WTC11 (cell line): ENCODE measurements at places on chromosomes 11 and 22.
A peak's percentile ranks its signal among the peaks of the same experiment; 100 is the strongest.

- peaks cover 12% of the 10 kb centered on the region; the same call in 1 of the 2 replicates for H3K27me3 ChIP-seq
- H3K4me3 ChIP-seq: peak overlapping the region; percentile 33
- peak; percentile 90 for DNase-seq
- peaks cover 18% of the 10 kb centered on the region for H3K4me1 ChIP-seq
- H3K27ac ChIP-seq: no peak overlapping the region; the same call in none of the 2 replicates
Observed at GRCh38 chr22:43867839-43868635, 5.7 kb upstream of the SULT4A1 start.

GRCh38 chr22:45594123-45594941 lies 77.3 kb upstream of the ATXN10 start:
- no peaks in the 10 kb centered on the region for H3K4me1 ChIP-seq
- no peak overlapping the region for H3K4me3 ChIP-seq
- no peaks in the 10 kb centered on the region for H3K27me3 ChIP-seq
- no peak overlapping the region for H3K27ac ChIP-seq
- H3K36me3 ChIP-seq: peaks cover 15% of the 10 kb centered on the region
- no peak for DNase-seq

DNA sequence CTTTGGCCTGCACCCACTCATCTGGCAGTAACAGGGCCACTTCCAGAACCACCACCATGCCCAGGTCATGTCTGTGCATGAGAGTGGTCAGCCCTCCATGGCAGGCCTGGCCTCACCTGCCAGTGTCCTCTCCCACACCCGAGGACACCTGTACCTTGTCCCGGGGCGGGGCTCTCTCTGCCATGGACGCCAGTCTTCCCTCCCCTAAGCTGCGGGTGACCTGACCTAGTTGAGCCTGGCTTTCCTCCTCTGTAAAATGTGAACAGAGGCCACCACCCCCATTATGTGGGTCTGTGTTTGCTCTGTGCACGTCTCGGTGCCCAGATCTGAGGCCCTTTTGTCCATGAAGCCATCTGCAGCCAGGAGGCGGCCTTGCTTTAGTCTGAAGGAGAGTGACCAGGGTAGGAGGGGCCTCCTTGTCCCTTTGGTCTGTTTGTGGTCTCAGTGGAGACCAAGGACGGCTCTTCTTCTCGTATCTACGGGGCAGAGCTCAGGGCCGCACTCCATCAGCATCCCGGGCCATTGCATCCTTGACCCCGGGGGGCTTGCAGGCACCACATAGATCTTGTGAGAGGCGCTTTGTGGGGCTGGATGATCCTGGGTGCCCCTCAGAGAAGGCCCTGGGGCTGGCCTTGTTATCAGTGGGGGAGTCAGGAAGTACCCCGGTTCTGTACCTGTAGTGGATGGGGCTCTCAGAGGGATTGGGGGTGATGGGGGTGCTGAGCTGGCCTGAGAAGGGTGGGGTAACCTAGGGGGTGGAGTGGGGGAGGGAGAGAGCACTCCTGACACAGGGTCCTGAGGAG lies 121.6 kb downstream of the KCNQ1 start:
- H3K4me3 ChIP-seq: no peak overlapping the region
- H3K27ac ChIP-seq: no peak overlapping the region
- H3K27me3 ChIP-seq: peaks cover 76% of the 10 kb centered on the region
- no peak for DNase-seq

- H3K4me1 ChIP-seq: peaks cover 72% of the 10 kb centered on the region
- peaks cover 3% of the 10 kb centered on the region for H3K36me3 ChIP-seq
- H3K27ac ChIP-seq: no peak overlapping the region
- H3K4me3 ChIP-seq: no peak overlapping the region
Observed at GRCh38 chr22:35981900-35982299, 46.7 kb downstream of the RBFOX2 start.

DNA sequence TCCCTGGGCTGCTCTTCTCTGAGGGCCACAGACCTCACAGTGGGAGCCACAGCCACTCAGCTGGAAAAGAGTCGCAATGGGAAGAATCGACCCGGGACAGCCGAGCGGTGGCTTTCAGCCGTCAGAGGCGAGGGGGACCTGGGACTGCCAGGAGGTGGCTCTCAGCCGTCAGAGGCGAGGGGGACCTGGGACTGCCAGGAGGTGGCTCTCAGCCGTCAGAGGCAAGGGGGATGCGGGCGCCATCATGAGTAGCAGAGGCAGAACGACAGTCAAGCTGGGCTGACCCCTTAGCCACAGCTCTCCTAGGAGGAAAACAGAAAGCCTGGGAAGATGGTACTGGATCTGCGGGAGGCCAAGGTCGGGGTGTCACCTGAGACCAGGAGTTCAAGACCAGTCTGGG lies 14.9 kb upstream of the MUC2 start:
- DNase-seq: peak; percentile 51
- H3K36me3 ChIP-seq: peaks cover 3% of the 10 kb centered on the region; the same call in 1 of the 2 replicates
- no peak overlapping the region for H3K4me3 ChIP-seq

DNA sequence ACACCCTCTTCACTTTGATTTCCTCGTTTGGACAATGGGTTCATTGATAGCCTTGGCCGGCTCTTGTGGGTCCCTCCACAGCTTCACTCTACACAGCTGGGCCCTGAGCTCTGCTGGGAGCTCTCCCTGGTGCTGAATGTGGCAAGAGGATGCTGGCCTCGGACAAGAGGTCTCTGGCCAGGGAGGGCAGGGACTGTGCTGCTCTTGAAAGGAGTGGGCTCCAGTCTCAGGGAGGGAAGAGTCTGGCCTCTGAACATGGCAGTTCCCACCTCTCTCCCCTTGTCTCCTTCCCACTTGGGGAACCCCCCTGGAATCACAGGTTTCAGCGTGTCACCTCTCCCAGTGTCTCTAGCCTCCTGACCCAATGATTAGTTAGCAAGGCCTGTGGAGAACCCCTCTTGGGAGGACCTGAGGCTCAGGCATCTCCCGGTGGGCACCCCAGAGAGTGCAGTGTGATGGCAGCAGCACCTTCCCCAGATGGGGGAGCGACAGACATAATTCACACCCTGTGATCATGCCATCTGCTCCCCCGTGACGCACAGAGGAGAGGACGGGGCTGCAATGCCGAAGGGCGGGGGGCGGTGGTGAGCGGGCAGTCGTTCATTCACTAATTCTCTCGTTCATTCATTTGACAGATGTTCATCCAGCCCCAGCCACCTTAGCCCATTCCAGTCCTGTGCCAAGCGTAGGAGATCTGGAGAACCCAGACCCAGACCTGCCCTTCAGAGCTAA lies 2.8 kb upstream of the CABP7 start:
- peak; percentile 89 for DNase-seq
- H3K27me3 ChIP-seq: peaks cover 50% of the 10 kb centered on the region
- peaks cover 3% of the 10 kb centered on the region; the same call in 1 of the 2 replicates for H3K4me1 ChIP-seq
- no peak overlapping the region for H3K4me3 ChIP-seq

- no peak overlapping the region for H3K27ac ChIP-seq
- H3K27me3 ChIP-seq: no peaks in the 10 kb centered on the region
- no peak for DNase-seq
Observed at GRCh38 chr22:48536541-48537342, 1290.9 kb downstream of the BRD1 start.

- peaks cover 20% of the 10 kb centered on the region for H3K27me3 ChIP-seq
- H3K36me3 ChIP-seq: peaks cover 34% of the 10 kb centered on the region
Observed at GRCh38 chr11:69518081-69518950, 36.9 kb downstream of the LINC01488 start.

- no peaks in the 10 kb centered on the region for H3K4me1 ChIP-seq
- H3K36me3 ChIP-seq: peaks cover 48% of the 10 kb centered on the region
- H3K4me3 ChIP-seq: no peak overlapping the region
- H3K27ac ChIP-seq: no peak overlapping the region
Observed at GRCh38 chr11:37712251-37712650, 1114.2 kb upstream of the RAG2 start.

- H3K27me3 ChIP-seq: no peaks in the 10 kb centered on the region
- peaks cover 6% of the 10 kb centered on the region; the same call in 1 of the 2 replicates for H3K36me3 ChIP-seq
- DNase-seq: no peak
- no peak overlapping the region for H3K27ac ChIP-seq
- H3K4me3 ChIP-seq: no peak overlapping the region
Observed at GRCh38 chr11:36233204-36233603, 56.0 kb downstream of the COMMD9 start.

DNA sequence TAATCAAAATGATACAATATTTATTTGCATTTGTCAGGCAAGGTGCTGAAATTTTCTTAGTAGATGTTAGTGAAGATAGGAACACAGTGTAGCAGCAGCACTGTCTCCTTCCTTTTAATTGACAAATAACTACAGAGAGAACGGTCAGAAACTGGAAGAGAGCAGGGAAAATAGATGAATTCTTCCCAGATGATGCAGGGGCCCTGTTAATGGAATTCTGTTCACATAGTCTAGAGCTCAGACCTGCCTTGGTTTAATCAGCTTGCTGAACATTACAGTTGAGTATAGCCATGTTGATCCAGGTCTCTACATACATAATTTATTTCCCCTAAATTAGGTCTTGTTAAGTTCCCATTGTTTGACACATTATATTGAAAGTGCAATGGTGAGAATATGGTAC lies 127.4 kb downstream of the SLC17A6 start:
- H3K4me3 ChIP-seq: no peak overlapping the region
- no peaks in the 10 kb centered on the region for H3K4me1 ChIP-seq
- no peak for DNase-seq
- H3K36me3 ChIP-seq: no peaks in the 10 kb centered on the region

DNA sequence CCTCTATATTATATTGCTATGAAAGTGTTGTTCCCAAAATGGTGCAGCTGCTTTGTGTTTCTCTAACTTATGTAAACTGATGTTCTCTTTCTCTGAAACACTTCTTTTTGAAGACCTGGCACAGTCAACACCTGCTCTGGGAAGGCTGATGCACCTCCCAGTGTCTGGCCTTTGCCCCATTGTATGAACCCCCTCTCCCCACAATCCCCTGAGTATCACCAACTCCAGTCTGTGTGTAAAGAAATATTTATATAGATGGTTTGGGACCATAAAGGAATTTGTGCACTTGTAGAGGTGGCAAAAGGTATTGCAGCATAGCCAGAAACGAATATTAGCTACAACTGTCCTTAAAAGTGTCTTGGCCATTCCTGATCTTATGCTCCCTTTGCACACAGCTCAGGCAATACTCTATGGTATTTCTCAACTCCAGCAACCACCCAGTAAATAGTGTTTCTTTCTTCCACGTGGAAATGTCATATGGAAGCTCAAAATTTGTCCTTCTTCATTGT lies 365.2 kb upstream of the DDI1 start:
- H3K27me3 ChIP-seq: no peaks in the 10 kb centered on the region
- no peaks in the 10 kb centered on the region for H3K36me3 ChIP-seq
- no peak overlapping the region for H3K4me3 ChIP-seq
- no peak for DNase-seq
- H3K27ac ChIP-seq: no peak overlapping the region

DNA sequence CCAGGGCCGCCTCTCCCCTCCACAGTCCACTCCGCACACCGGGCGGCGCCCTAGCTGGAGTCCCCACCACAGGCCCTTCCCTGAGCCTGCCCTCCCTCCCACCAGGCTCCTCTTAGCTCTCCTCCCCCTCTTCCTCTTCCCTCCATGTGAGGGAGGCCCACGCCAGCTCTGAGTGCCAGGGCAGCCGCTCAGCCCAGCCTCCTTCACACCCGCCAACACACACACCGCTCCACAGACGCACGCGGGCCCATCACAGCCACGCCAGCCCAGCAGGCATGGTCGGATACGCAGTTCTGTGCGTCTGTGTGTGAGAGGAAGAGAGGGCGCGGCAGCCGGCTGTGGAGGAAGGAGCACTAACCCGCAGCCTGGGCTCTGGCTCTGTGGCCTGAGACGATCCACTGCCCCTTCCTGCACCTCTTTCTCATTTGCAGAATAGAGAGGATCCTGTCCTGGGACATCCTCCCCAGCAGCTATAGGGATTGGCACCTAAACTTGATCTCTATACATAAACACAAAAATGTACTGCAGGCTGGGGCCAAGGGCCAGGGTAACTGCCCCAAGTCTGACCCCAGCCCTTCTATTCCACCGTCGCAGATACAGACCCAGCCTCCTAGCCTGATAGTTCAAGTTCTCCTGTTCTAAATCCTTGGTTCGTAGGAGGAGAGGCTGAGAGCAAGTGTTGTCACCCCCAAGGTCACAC lies 3.5 kb downstream of the CHRM4 start:
- DNase-seq: no peak
- peaks cover 36% of the 10 kb centered on the region for H3K4me1 ChIP-seq
- no peak overlapping the region for H3K27ac ChIP-seq
- no peak overlapping the region for H3K4me3 ChIP-seq
- H3K36me3 ChIP-seq: no peaks in the 10 kb centered on the region

DNA sequence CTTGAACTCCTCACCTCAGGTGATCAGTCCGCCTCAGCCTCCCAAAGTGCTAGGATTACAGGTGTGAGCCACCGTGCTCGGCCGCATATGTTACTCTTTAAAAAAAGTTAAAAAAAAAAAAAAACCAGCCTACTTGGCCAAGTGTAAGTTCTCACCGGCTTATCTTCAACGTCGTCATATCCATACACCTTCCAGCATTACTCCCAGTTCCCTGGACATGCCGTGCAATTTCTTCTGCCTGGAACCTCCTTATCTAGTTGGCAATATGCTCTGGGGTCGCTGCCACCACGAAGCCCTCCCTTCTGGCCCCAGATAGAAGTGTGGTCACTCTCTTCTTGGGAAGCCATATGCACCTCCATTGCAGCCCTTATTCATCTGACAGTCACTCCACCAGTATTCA lies 36.3 kb upstream of the CBX7 start:
- no peak overlapping the region for H3K27ac ChIP-seq
- no peak for DNase-seq
- H3K36me3 ChIP-seq: peaks cover 18% of the 10 kb centered on the region
- H3K4me1 ChIP-seq: peaks cover 8% of the 10 kb centered on the region; the same call in 1 of the 2 replicates
- H3K4me3 ChIP-seq: no peak overlapping the region

DNA sequence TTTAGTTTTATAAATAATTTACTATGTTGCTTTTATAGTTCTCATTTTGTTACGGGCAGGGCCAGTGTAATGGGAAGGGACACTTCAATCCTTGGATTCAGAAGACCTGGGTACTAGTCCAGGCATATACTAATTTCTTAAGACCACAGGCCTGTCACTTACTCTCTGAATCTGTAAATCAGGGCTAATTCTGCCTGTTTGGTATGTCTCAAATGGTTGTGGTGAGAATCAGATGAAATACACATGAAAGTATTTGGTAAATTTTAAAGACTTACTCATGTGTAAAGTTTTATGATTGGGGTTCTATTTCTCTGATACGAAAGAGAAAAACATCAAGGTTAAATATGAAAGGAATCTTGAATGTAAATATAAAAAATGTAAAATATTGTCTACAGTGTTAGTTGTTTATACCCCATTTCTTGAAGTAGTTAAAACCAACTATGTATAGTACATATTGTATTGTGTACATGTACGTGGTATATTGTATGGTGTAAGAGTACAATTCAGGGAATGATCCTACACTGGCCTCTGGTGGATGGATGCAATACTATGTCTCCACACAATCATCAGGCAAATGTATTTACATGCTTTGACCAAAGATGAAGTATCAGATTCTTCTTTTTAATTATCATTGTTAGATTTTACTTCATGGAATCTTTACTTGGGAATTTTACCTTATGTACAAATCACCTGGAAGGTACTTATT lies 24.5 kb upstream of the RAG2 start:
- peaks cover 51% of the 10 kb centered on the region for H3K36me3 ChIP-seq
- no peak overlapping the region for H3K4me3 ChIP-seq
- peaks cover 14% of the 10 kb centered on the region for H3K27me3 ChIP-seq
- no peaks in the 10 kb centered on the region for H3K4me1 ChIP-seq
- no peak overlapping the region for H3K27ac ChIP-seq

GRCh38 chr11:88398372-88398771 lies 60.8 kb upstream of the CTSC start:
- no peak overlapping the region for H3K27ac ChIP-seq
- peaks cover 4% of the 10 kb centered on the region for H3K4me1 ChIP-seq

GRCh38 chr22:44473166-44473565 lies 24.9 kb downstream of the RTL6 start:
- H3K27ac ChIP-seq: no peak overlapping the region
- H3K27me3 ChIP-seq: no peaks in the 10 kb centered on the region; the same call in none of the 2 replicates
- H3K4me1 ChIP-seq: no peaks in the 10 kb centered on the region
